Activated CD8-positive, alpha-beta memory T cell treated with anti-CD3 and anti-CD28 coated beads, Interleukin-2, amount 50 U/mL, for 48 hours (primary cell): ENCODE measurements at places on chromosomes 5 and 9.

DNA sequence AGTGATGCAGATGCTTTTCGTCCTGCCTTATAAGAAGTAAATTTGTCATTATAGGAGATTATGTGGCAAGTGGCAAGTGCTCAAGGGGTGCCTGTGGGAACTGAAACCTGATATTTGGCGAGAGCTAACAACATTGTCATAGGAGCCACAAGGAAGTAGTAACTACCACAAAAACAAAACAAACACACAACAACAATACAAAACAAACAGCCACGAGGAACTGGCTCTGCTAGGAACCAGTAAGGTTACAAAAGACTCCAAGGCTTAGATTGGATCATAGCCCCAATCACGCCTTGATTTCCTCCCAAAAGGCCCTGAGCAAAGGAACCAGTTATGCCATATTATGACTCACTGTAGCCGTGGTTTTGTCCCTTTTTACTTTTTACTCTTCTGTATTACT is 1045.2 kb downstream of the CDH12 start:
- no peak for DNase-seq

- DNase-seq: no peak
Observed at GRCh38 chr5:168612996-168613395, 33.8 kb upstream of the PANK3 start.

GRCh38 chr5:54860321-54860720 is 125.1 kb downstream of the ESM1 start:
- DNase-seq: no peak

- DNase-seq: no peak
Observed at GRCh38 chr5:17114233-17114632, 103.2 kb upstream of the BASP1 start.

- no peak for DNase-seq
Observed at GRCh38 chr9:20506099-20506900, 116.0 kb downstream of the MLLT3 start.

DNA sequence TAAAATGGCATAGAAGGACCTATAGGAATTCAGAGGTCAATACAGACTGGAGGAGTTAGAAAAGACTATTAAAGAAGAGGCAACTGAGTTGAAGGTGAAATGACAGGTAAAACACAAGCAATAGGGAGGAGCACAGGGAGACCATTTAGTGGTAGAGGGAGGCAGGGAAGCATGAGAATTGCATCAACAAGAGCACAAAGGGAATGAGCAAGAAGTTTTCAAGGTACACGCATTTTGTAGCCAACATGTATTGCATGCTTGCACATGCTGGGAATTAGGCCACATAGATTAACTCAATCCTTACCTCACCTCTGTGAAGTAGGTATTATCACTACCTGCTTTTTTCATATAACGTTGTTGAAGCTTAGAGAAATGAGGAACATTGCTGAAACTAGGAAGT is 42.3 kb downstream of the PLPP1 start:
- DNase-seq: no peak

DNA sequence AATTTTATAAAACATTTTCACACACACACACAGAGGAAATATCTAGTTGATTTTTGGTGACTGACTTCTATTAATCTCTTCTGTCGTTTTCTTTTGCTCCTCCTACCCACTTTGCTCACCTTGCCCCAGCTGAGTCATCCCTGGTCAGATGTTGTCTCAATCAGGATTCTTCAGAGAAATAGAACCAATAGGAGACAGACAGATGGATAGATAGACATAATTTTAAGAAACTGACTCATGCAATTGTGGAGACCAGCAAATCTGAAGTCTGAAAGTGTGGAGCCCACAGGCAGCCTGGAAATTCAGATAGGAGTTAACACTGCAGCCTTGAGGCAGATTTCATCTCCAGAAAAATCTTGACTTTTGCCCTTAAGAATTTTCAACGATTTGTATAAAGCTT is 37.0 kb upstream of the PIK3R1 start:
- no peak for DNase-seq

DNA sequence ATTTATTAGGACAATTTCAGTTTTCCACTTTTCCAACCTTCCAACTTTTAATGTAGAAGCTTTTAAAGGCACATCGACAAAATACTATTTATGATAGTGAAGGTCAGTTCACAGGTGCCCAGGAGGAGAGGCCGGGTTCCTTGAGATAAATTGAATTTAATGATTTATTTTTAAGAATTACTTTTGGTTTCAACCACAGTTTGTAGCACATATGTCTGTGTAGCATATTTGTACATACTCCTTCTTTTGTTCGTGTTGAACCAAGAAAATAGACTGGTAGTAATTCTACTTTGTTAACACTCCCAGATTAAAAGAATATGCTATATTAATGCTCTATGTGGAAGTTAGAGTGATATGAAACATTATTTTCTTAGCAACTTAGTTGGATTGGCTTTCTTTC is 46.7 kb downstream of the NTRK2 start:
- no peak for DNase-seq

- DNase-seq: no peak
Observed at GRCh38 chr9:117494401-117495090, 79.7 kb upstream of the ASTN2 start.

DNA sequence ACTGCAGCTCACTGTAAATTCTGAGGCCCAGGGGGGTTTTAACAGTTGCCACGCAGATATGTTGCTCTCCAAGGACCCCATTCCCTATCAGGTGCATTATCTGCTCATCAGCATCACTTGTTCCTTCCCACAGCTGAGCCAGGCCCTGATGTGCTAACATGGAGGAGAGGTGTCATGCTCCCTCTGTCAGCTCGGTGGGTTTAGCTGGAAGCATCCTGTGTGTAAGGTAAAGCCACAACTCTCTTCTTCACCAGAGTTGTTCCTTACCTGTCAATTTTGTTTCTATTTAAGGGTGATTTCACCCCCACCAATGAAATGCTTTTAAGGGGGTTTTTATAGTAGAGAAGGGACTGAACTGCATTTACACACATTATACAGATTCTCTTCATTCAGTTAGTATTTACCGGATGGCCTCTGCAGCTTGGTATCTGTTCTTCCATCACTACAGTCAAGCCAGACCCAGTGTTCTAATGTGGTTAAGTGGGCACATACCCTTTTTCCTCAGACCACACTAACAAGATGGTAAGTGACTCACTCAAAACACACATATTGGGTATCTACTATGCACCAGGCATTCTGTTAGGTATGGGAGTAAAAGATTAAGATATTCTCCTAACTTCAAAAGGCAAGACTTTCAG is 205.4 kb downstream of the DCP2 start:
- DNase-seq: no peak

- DNase-seq: no peak
Observed at GRCh38 chr9:4640027-4640426, 22.1 kb upstream of the PLPP6 start.

DNA sequence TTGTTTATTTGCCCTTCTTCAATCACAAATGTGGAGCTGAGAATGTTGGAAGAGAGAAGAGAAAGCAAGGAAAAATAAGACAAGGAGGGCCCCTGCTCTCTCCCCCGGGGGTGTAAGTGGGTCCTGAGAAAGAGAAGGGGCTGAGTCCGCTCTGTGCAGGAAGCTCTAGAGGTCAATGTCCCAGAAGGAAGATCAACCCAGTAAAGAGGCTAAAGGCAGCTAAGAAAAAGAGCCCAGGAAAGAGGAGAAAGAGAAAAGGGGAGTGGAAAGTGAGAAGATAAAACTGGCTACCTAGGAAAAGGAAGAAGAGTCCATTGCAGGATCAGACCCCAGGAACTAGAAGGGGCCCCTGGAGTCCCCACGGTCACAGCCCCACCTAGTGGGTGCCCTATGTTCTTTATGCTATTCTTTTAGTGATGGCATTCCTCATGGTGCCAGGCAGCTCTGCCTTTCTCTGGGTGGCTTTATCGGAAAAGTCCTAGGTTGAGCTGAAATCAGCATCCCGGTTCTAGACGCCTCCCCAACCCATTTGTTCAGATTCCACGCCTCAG is 583.4 kb downstream of the ACTL7B start:
- DNase-seq: no peak

DNA sequence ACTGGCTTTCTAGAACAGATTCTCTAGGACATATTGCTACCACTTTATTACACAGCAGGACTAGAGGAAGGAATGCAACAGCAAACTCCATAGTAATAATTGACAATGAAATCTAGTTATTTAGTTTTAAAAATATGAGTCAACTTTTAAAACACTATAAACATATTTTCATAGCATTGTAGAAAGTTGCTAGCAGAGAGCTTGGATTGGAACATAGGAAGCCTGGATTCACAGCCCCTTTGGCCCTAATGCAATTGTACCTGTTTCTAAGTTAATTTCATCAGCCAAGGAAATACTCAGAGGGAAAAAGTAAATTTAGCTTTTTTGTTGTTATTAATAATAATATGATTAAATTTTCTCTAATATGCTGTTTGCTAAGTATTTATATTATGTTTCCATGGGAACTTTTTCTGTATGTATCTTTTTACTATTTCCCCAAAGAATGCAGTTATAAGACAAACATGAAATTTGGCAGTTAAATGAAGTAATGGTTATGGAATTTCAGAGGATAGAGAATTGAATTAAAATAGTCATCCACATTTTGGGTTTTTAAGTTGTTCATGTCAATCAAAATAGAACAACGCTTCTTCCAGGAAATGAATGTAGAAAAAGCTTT is 45.6 kb downstream of the VCAN start:
- DNase-seq: no peak

DNA sequence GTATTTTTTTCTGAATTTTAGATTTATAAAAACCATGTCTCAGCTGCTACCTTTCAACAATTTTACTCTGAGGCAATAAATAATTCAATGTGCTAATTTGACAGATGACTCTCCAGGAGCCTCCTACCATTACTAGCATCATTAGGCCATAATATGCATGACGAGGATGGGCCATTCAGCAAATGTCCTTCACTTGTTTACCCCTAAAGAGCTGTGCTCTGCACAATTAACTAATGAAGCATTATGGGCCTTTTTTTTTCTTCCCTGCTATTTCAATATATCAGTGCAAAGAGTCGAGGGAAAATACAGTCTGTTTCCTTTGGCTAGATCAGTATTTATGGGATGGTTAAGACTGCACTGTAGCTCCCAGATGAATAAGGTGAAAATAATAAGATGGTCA is 627.2 kb downstream of the ISL1 start:
- DNase-seq: no peak

- no peak for DNase-seq
Observed at GRCh38 chr9:129322641-129323375, 144.7 kb upstream of the IER5L start.

DNA sequence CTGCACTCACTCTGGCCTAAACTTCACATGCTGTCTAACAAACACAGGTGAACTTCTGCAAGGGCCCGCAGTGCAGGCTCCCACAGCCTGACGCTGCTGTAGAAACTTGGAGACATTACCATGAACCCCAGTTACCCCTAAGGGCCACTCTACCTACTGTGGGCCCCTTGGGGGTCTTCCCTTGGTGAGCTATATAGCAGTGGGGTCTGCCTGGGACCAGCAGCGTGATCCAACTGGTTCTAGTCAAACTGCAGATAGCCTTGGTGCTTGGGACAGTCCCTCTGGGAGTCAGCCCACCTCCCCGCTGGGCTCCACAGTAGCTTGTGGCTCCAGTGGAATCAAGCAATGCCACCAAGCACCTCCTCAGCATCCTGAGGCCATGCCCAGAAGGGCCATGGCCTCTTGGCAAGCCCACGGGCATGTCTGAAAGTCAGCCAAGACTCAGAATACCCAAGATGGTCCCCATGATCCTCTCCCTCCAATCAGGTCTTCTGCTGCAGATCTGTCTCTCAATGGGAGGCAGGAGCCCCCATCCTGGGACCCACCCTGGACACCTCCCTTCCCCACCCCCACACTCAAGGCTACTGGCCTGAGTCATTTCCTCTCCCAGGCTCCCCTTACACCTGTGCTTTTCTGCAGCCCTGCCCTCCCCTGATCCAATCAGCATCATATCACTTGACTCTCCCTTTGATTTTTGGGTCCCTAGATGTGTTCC is 230.0 kb upstream of the IRX1 start:
- DNase-seq: no peak

DNA sequence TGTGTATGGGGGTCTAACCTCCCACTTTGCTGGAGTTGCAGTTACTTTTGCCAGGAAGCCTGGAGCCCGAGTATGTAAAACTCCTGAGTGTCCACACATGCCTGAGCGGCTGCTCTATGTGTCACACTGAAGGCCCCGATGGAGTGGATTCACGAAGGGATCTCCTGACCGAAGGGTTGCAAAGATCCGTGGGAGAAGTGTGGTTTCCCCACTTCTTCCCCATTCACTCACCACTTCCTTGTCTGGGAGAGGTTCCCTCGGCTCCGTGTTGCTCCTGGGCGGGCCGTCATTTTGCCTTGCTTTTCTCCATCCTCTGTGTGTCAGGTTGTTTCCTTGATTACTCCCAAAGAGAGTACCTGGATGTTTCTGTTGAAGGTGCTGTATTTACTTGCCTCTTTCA is 16.2 kb upstream of the IL3 start:
- DNase-seq: no peak

DNA sequence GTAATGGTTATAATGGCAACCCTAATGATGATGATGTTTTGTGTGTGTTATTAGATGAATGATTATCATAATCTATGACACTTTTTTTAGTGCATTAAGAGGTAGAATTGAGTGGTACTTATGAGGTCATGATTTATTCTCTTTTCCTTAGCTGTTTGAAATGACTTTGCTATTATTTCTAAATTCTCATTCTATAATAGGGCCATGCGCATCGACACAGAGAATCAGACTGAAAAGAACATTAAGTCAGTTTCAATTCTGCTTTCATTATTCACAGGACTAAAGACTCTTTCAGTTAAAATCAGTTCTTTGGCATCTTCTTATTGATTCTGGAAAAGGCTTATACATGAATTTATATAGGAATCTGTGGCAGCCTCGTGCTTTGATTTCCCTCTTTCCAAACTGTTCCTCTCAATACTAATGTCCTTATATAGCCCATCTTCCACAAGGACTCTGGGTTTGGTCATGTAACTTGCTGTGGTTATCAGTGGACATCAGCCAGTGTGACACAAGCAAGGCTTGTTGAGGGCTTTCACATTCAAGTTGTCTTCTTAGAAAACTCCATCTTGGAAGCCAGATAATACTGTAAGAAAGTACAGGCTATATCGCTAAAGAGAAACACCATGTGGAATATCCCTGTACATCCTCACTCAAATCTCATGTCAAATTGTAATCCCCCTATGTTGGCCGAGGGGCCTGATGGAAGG is 140.3 kb upstream of the CHD1 start:
- DNase-seq: no peak

DNA sequence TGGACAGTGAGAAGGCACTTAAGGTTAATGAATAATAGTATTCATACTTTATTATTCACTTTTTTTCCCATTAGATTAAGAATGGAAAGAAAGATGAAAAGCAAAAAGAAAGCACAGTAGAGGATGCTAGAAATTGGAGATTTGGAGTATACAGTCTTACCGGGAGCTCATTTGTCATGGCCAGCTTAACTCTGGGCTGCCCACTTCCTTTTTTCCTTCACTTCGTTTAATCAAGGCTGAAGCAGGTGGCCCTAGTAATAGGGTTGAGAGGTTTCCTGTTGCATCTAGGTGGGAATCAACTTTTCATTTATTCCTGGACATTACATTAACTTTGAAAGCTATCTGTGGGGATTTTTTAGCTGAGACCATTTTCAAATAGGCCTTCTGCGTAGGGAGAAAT is 57.0 kb upstream of the MEGF10 start:
- no peak for DNase-seq

GRCh38 chr5:57509501-57510260 is 27.1 kb upstream of the ACTBL2 start:
- DNase-seq: no peak

GRCh38 chr5:1032011-1032410 is 23.4 kb downstream of the NKD2 start:
- no peak for DNase-seq

GRCh38 chr5:122694884-122695283 is 80.0 kb upstream of the SNX2 start:
- no peak for DNase-seq

GRCh38 chr9:70932097-70932496 is 189.3 kb downstream of the TRPM3 start:
- DNase-seq: no peak
